Activated naive CD8-positive, alpha-beta T cell treated with anti-CD3 and anti-CD28 coated beads for 36 hours (primary cell): ENCODE measurements at places on chromosomes 2 and 18. TPM values are rescaled to one million over a fixed set of nuclear protein-coding genes. Genes with fewer than 3 reads are reported as not detected.

DNA sequence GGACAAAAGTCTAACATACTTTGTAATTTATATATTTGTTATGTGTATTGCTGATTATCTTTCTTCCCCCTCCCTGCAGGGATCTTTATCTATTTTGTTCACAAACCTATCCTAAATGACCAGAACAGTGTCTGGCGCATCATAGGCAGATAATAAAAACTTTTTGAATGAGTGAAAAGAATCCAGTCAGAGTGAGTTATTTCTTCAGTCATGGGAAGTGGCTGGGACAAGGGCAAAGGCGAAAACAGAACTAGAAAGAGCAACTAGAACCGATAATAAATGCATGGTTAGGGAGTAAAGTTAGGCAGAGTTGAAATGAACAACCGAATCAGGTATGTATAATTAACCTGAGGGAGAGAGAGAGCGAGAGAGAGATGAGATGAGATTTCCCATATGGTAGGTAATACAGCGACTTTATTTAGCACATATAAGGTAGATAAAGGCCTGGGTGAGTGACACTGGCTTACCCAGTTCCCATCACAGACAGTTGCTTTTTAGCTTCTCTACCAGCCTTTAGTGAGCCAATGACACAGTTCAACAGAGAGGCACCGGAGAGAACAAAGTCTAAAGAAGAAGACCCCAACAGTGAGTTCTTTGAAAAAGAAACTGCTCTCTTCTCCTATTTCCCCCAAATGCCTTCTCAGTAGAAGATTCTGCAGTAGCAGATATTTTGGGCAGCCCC lies 59.1 kb upstream of the EML4 start:
- H3K27ac ChIP-seq: no peak overlapping the region
- DNase-seq: no peak
- no peak overlapping the region for H3K4me3 ChIP-seq
- no peaks in the 10 kb centered on the region for H3K36me3 ChIP-seq

DNA sequence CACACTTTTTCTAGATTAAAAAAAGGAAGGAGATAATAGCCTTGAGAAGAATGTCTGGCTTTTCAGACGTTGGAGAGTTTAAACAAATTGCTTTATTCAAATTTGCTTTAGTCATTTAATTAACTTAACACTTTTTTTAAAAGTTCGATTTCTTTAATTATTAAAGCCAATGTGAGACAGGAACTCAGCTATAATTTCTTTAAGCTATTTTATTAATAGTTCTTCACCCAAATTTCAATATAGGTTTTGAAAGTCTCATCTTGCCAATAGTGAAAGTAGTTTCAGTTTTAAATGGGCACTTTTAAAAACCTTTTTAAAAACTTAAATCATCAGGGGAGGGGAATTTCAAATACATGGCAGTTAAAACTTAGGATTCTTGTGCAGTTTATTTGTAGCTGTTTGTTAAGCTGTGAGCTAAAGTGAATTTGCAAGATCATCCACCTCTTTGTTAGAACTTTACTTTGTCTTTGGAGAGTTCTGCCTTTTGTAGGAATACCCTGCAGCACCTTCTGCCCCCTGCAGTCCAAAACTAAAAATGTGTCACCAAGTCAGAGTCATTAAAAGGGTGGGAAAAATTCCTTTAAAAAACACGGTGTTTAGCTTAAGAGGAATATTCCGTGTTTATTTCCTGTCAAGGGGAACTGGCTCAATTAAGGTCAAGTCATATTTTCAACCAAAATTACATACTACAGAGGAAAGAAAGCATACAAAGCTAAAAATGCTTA lies 4.6 kb downstream of the TGIF1 start:
- DNase-seq: no peak
- H3K27me3 ChIP-seq: no peaks in the 10 kb centered on the region
- H3K4me1 ChIP-seq: peaks cover 51% of the 10 kb centered on the region
- peak overlapping the region; percentile 84 for H3K4me3 ChIP-seq
- H3K27ac ChIP-seq: peak overlapping the region; percentile 99

GRCh38 chr2:203582468-203582867 lies 47.4 kb upstream of the RAPH1 start:
- H3K27ac ChIP-seq: no peak overlapping the region
- H3K4me3 ChIP-seq: no peak overlapping the region

DNA sequence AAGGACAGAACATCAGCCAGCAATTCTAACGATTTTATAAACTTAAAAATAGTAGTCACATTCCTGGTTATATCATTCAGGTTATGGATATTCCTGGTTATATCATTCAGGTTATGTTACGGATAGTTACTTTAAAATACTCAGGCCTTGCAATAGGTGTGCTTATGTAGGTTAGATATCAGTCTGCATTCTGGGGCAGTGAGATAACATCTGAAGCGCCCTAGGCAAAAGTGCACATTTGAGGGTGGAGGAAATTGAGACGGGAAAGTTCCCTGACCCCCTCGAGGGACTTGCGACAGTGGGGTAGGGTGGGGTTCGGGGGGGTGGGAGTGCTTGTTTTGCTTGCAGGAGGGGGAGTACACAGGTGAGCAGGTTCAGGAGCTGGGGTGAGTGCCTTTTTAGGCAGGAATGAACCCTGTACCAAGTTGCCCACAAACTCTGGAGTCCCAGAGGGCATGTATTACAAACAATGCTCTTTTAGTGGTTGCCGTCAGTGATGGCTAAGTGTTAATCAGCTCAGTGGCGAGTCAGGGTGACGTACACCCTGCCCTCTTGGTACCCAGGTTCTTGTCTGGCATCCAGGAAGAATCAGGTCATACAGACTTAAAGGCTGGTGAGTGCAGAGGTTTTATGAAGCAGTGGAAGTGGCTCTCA lies 31.8 kb downstream of the CREG2 start:
- no peak overlapping the region for H3K4me3 ChIP-seq
- H3K27ac ChIP-seq: no peak overlapping the region
- H3K36me3 ChIP-seq: no peaks in the 10 kb centered on the region
- peaks cover 6% of the 10 kb centered on the region for H3K4me1 ChIP-seq
- no peak for DNase-seq
- no peaks in the 10 kb centered on the region for H3K27me3 ChIP-seq

Gene MALL
- 0.35 TPM for total RNA-seq

DNA sequence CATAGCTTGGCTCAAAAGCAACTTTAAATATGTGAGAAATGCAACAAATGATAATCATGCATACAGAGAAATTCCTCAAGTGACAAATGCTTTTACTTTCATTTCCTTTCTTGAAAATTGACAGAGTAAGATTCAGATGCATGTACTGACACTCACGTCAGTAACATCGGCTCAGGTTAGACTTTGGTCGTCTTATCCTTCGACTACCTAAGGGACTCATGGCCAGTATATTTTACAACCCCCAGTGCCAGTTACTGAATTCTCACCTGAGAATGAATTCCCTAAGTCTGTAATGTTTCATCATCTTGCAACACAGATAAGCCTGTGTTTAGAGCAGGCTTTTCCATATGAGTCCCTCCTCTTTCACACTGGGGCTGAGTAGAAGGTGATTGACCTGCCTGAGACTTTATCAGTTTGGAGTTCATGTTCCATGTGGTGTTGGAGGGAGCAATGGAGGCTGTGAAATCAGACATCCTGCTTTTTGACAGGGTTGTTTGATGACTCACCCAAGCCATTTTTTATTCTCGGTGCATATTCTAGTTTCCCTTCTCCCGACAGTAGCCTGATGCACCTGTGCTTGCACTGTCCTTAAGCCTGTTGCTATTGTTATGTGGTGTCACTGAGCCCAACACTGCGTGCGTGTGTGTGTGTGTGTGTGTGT lies 30.5 kb upstream of the ATP8B1 start:
- H3K36me3 ChIP-seq: peaks cover 11% of the 10 kb centered on the region
- H3K4me3 ChIP-seq: peak overlapping the region; percentile 50
- peaks cover 42% of the 10 kb centered on the region for H3K4me1 ChIP-seq
- H3K27ac ChIP-seq: peak overlapping the region; percentile 97

Gene SERPINB10
- not detected for total RNA-seq

DNA sequence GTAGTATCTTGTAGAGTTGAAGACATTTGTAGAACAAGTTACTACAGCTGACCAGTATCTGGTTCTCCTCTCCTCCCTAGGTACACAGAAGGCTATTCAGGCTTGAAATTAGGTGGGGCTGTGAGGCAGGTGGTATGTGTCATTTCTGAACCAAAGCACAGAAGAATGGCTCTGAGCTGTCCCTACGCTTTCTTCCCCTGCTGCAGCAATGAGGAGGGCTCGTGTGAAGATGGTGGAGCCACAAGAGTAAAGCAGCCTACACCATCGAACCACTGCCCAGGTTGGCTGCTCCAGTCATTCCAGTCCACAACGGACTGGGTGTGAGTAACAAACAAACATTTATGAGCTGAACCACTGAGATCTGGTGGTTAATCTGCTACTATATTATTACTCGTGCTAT lies 148.9 kb downstream of the DTNB start:
- peaks cover 6% of the 10 kb centered on the region for H3K4me1 ChIP-seq
- DNase-seq: no peak
- no peak overlapping the region for H3K4me3 ChIP-seq
- H3K36me3 ChIP-seq: no peaks in the 10 kb centered on the region
- H3K27ac ChIP-seq: no peak overlapping the region

DNA sequence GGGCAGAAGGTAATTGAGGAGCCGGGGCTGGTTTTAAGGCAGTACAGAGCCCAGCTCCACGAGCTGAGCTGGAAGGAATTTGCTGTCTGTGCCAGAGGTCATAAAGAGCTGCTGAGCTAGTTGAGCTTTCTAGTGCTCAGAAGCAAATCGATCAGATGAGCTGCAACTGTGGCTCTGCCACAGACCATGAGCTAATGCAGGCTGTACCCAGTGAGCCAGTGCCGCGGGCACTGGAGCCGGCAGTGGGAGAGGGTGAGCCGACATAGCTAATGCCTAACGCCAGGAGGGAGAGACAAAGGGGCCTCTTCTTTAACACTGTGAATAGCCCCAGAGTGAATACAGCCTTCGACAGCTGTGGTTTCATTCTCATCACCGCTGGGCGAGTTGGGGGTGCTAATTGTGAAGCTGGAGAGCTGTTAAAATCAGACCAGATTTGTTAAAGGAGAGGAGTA lies 410.1 kb upstream of the TCF4 start:
- H3K4me1 ChIP-seq: no peaks in the 10 kb centered on the region
- peaks cover 3% of the 10 kb centered on the region for H3K27me3 ChIP-seq
- no peaks in the 10 kb centered on the region for H3K36me3 ChIP-seq
- no peak overlapping the region for H3K27ac ChIP-seq
- no peak for DNase-seq
- H3K4me3 ChIP-seq: no peak overlapping the region

Gene CEP192
- 27.5 TPM for total RNA-seq

GRCh38 chr2:240989451-240990265 lies 8.8 kb upstream of the SNED1 start:
- H3K27ac ChIP-seq: no peak overlapping the region
- no peak for DNase-seq
- H3K4me1 ChIP-seq: peaks cover 3% of the 10 kb centered on the region

Gene LYPD1
- total RNA-seq: not detected

GRCh38 chr2:230181195-230181594 lies 38.6 kb downstream of the SP110 start:
- peaks cover 59% of the 10 kb centered on the region for H3K36me3 ChIP-seq
- no peaks in the 10 kb centered on the region for H3K27me3 ChIP-seq
- no peak overlapping the region for H3K4me3 ChIP-seq
- DNase-seq: no peak
- H3K27ac ChIP-seq: no peak overlapping the region

GRCh38 chr18:26655525-26656430 lies 107.4 kb upstream of the KCTD1 start:
- H3K27ac ChIP-seq: no peak overlapping the region
- H3K4me1 ChIP-seq: peaks cover 12% of the 10 kb centered on the region
- no peaks in the 10 kb centered on the region for H3K36me3 ChIP-seq
- DNase-seq: no peak

DNA sequence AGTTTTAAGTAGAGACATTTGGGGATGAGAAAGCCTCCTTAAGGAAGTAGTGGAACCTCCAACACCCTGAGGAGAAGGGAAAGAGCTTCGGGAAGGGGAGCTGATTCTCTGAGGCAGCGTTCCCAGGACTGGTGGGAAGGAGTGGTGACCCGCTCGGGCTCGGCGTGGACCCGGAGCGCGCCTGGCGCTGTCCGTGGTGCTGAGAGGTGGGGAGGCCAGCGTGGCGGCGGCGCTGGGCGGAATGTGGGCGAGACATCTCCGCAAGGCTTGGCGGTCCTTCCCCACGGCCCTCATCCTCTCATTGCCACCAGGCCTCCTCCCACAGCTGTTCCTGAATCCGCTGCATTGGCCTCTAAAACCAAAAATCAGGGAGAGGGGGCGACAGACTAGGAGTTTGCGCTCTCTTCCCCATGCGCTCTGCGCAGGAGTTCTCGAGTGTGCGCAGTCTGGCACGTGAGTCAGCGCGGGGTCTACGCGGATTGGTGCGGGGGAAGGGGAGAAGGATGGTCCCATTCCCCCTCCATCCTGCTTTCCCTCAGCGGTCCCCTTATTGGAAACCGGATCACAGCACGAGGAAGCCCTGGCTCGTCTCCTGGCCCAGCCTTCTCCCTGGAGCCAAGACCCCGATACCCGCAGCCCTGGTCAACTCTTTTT lies 857 bp downstream of the RESP18 start:
- peaks cover 3% of the 10 kb centered on the region for H3K36me3 ChIP-seq
- peaks cover 2% of the 10 kb centered on the region for H3K4me1 ChIP-seq
- DNase-seq: peak; percentile 33
- no peak overlapping the region for H3K4me3 ChIP-seq
- H3K27ac ChIP-seq: no peak overlapping the region

GRCh38 chr2:162072181-162072702 lies 1.8 kb downstream of the DPP4 start:
- H3K36me3 ChIP-seq: peaks cover 18% of the 10 kb centered on the region
- peak overlapping the region; percentile 91 for H3K4me3 ChIP-seq
- peaks cover 38% of the 10 kb centered on the region for H3K4me1 ChIP-seq
- no peaks in the 10 kb centered on the region for H3K27me3 ChIP-seq
- peak overlapping the region; percentile 15 for H3K27ac ChIP-seq
- DNase-seq: no peak

DNA sequence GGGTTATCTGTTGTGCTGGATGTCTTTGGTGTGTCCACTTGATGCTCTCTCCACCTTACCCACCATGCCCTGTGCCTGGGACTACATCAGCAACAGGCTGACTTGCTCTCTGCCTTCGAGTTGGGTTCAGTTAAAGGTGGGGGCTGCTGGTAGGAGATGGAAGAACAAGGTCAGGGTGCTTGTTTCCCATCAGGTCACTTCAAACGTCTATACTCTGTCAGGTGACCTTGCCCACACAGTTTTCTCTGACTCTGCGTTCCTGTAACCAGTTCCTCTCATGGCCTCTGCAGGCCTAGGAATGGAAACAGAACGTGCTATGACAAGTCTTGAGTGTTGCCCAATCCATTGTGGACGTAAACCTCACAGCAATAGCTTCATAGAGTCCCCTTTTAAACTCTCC lies 38.4 kb upstream of the PAPOLG start:
- peaks cover 2% of the 10 kb centered on the region for H3K4me1 ChIP-seq
- no peak overlapping the region for H3K4me3 ChIP-seq
- H3K36me3 ChIP-seq: no peaks in the 10 kb centered on the region
- H3K27me3 ChIP-seq: no peaks in the 10 kb centered on the region
- no peak overlapping the region for H3K27ac ChIP-seq
- no peak for DNase-seq

- H3K4me1 ChIP-seq: no peaks in the 10 kb centered on the region
- no peaks in the 10 kb centered on the region for H3K27me3 ChIP-seq
- no peak for DNase-seq
- H3K36me3 ChIP-seq: no peaks in the 10 kb centered on the region
- H3K27ac ChIP-seq: no peak overlapping the region
- H3K4me3 ChIP-seq: no peak overlapping the region
Observed at GRCh38 chr2:147567136-147567535, 277.7 kb upstream of the ACVR2A start.

Gene ACOXL
- not detected for total RNA-seq

Gene LINC00305
- not detected for total RNA-seq

GRCh38 chr2:144619760-144620159 lies 99.8 kb upstream of the ZEB2 start:
- no peak overlapping the region for H3K4me3 ChIP-seq
- no peak overlapping the region for H3K27ac ChIP-seq
- DNase-seq: no peak
- no peaks in the 10 kb centered on the region for H3K36me3 ChIP-seq
- H3K4me1 ChIP-seq: no peaks in the 10 kb centered on the region

Gene SCYGR4
- not detected for total RNA-seq
